NCI-H446 (cell line): ENCODE measurements at places on chromosomes 16 and 17.
A peak's percentile ranks its signal among the peaks of the same experiment; 100 is the strongest.

GRCh38 chr17:70355185-70355584, 185.9 kb downstream of the KCNJ2 start:
- no peak for DNase-seq

DNA sequence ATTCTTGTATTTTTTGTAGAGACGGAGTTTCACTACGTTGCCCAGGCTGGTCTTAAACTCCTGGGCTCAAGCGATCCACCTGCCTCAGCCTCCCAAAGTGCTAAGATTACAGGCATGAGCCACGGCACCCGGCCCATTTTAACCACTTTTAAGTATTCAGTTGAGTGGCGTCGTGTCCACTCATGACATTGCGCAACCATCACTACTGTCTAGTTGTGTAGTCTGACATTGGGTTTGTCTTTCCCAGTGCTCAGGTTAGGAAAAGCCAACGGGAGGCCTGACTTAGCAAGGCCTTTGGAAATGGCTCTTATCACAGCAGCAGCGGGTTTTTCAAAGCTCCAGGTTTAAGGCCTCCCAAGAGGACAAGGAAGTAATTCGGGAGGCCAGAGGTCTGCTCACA, 58.7 kb downstream of the LITAF start:
- DNase-seq: no peak

- DNase-seq: peak; percentile 23
Measured at GRCh38 chr16:9042964-9043680, 48.3 kb upstream of the HAPSTR1 start.

- DNase-seq: no peak
Measured at GRCh38 chr16:5965321-5965720, 867.7 kb upstream of the EEF2KMT start.

DNA sequence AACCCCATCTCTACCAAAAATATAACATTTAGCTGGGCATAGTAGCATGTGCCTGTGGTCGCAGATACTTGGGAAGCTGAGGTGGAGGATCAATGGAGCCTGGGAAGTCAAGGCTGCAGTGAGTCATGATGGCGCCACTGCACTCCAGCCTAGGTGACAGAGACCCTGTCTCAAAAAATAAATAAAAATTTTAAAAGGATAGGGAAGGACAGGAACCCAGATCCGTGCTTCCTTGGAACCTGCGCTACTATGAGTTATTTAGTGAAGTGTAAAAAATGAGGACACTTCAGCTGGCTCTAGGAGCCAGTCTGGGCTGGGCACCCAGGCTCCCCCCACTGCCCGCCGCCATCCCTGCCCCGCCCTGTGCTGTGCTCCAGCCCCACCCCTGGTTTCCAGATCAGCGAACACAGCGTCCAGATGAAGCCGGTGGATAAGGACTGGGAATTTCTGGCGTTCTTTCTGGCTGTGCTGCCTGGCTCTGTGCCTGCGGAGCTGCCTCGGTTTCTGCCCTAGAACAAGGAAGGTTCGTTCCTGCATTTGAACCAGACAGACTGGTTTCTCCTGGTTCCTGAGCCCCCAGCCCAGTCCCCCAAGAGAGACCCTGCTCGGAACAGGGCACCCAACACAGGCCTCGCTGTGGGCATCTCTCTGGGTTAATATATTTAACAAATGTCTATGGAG, 18.5 kb downstream of the PLLP start:
- no peak for DNase-seq

- DNase-seq: no peak
Measured at GRCh38 chr17:4556996-4557395, 1.8 kb upstream of the MYBBP1A start.

DNA sequence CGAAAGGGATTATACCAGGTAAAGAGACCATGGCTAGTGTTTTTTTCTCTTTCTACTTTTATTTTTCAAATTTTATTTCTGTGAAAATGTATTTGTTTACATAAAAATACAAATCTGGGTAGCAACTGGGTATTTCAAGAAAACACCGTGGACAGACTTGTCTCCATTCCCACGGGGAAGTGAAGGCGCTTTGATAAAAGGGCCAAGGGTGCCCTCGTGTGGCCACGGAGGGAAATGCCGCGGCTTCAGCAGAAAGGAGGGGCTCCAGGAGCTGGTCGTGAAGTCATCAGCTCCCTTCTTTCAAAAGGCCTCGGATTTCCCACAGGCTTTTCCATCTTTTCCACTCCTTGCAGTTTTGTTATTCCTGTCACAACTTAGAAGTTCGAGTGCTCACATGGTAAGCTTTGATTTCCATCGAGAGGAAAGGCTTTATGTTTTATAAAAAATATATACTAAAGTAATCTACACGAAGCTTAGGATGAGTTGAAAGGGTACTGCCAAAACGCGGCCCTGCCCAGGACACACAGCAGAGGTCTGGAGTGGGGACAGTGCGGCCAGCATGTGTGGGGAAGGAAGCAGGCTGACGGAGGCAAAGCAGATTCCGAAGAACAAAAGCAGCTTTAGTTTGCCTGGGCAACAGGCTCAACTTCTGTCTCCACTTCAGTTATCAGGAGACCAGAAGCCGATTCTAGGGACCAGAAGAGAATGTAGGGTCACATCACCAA, 15.3 kb upstream of the MNT start:
- DNase-seq: peak; percentile 88

DNA sequence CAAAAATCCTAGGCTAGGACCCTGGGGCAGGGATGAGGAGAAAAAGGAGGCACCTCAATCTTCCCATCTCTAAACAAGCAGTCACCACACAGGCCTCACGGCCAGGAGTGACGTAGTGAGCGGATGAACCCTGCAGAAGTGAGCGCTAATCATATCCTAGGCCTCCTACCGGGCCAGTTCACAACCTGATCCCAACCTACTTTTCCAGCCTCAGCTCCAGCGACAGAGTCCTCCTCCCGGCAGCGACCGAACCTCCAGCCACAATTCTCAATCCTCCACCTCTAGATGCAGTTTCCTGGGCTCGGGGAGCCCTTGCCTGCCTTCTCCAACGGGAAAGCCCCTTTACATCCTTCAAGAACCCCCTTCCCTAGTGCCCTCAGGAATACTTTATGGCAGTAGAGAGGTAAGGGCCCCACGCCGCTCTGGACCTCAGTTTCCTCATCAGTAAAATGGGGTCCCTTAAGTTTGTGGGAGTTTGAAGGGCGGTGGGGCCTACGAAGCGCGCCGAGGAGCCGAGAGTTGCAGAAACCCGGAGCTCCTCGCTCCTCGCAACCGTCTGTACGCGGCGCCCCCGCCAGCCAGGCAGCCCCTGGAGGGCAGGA, 1.4 kb downstream of the ZNF668 start:
- peak; percentile 23 for DNase-seq

DNA sequence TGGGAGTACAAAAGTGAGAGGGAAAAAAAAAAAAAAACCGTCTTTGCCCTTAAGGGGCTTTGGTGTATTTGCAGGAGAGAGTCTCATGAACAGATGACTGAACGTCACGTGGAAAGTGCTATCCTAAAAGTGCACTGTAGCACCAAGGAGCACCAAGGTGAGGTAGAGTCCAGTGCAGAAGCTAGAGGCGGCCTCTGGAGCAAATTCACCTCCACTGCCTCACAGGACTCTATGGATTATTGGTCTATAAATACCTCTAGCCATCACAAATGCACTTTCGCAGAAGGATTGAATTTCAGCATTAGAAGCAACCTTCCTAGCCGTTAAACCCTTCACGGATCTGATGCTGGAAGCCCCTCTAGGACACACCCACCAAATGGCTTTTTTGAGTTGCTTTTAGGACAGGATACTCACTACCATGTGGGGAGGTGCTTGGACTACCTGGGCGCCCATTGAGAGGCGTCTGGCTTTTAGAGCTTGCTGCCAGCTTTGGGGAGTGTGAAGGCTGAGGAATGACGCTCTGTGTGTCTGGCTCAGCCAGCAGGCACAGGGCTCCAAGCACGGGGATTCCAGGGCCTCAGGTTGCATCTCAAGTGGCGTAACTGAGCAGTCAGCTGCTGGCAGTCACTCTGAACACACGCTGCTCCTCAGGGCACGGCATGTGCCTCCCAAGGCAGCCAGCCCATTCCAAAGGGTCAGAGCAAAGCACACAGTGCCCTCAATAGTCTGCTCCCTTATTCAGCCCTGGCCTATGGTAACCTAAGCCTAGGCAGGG, 52.7 kb downstream of the CDRT4 start:
- DNase-seq: no peak

DNA sequence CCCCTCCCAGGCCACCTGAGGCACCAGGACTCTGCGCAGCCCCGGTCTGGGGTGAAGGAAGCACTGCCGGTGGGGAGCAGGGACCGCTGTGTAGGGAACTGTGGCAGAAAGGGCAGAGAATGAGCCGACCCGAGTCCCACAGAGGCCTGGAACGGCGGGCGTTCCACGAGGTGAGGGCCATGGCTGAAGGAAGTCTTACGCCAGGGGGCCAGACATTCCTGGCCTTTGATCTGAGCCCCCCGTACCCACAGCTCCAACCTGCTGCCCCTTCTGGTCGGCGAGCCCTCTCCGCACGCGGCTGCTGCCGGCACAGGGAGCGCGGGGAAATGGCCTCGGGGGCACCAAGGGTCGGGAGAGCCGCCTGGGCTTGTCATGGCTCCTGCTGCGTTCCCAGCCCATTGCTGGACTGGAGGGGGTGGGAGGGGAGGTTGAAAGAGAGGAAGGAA, 1.4 kb upstream of the WNT3 start:
- DNase-seq: no peak

DNA sequence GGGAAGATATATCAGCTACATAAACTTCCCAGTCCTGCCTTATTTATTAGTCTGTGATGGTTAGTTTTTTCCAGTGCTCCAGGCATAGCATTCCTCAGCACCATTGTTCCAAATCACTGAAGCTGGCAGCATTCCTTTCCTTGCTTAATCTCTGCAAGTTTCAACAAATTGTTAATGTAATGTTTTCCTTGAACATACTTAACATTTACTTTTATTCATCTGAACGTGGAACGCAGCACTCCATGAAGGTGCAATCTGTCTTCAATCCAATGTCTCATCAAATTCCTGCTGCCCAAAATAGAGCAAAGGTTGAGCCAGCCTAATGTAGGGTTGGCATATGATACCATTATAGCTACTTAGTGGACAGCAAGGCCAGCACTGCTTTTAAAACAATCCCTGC, 441.1 kb upstream of the RBFOX1 start:
- DNase-seq: no peak

- no peak for DNase-seq
Measured at GRCh38 chr16:48592839-48593429, 17.0 kb downstream of the N4BP1 start.

DNA sequence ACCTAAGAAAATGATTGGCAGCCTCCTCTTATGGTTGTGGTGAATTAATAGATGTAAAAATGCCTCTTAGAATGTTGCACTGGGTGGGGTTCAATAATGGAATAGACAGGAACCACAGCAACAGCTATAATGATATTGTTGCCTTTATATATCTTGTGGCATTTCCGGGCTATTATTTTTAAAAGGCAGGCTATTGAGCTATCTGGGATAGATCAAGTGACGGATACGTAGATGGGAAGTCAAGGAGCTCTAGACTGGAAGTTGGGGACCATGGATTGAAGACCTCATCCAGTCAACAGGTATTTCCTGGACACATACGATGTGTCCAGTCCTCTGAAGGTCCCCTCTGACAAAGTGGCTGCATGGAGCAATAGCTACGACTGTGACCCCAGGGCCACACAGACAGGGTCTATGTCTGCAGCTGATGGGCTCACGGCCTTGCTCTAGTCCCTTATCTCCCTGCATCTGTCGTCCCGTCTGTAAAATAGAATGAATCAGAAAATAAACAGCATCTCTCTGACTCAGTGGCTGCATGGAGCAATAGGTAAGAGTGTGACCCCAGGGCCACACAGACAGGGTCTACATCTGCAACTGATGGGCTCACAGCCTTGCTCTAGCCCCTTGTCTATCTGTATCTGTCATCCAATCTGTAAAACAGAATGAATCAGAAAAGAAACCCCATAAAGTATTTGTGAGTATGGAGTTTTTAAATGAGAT, 117.7 kb upstream of the FOXF1 start:
- DNase-seq: no peak

- no peak for DNase-seq
Measured at GRCh38 chr16:24993722-24994686, 21.2 kb downstream of the ARHGAP17 start.

DNA sequence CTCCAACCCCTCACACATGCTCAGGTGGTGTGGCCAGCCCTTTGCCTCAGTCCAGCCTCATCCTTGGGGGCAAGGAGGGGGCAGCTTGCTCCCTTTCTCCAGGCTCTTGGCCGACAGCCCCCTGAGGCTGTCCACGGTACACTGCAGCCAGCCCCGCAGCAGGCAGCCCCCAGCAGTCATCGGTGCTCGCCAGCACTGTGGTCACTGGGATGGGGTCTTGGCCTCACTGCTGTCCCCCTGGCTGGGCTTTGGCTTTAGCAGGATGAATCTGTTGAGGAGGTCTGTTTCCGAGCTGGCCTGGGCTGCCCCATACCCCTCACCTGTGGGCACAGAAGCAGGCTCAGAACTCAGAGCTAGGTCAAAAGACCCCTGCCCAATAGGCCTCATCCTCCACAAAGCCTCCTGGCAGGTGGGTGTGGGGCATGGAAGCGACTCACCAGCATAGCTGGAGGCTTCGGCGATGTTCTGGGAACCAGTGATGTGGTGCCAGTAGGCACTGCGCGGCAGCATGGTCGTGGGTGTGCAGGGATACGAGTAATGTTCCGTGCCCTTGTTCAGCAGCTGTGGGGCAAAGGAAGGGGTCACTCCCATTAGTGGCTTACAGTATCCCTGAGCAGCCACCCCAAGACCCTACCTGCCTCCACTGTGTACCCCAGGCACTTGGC, 10.8 kb downstream of the POLR2C start:
- no peak for DNase-seq

DNA sequence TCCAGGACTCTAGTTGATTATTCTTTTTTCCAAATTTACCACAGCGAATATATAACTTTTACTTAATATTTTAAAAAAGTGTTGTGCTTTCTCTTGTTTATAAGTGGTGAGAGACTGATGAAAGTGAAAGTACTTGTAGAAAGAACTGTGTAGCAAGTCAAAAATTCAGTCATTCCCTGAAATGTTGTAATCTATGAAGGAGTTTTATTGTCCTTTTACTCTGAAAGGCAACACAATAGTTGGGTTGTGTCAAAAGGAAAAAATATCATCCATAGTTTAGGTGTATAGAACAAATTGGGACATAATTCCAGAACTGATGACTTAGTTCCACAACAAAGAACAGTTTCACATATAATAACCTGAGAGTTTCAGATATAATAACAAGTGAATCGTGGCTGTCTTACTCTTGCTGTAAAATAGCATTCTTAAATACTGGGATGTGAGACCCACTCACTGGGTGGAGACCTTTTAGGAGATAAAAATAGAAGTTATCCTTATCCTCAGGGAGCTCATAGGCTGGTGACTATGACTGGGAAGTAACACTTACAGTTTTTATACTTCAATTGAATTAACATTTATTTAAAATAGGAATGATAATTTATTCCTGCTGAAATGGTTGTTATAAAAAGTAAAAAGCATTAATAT, 20.6 kb downstream of the CYB5B start:
- no peak for DNase-seq

- DNase-seq: no peak
Measured at GRCh38 chr16:82967424-82967823, 340.7 kb downstream of the CDH13 start.

DNA sequence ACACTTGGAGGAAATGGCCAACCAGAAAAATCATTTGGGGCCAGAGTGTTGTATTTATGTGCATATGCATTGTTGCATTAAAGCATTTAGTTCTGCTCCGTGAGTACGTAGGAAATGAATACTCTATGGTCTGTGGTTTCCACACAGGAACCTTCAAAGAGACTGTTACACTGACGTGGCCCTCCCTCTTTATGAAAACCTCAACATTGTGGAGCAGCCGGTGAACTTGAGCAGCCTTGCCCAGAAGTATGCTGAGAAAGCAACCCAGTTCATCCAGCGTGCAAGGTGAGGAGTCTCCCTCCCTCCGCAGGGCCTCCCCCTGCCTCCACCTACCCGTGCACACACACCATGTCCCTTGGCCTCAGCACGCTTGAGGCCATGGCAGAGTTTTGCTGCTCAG, 65.2 kb downstream of the ARSG start:
- DNase-seq: no peak
